ENCODE measurements at places on chromosomes 1 and 21.

GRCh38 chr1:65097076-65097475 lies 50.9 kb upstream of the AK4 start:
- no peak for DNase-seq

GRCh38 chr1:97050506-97050905 lies 328.9 kb downstream of the PTBP2 start:
- DNase-seq, result no peak

DNA sequence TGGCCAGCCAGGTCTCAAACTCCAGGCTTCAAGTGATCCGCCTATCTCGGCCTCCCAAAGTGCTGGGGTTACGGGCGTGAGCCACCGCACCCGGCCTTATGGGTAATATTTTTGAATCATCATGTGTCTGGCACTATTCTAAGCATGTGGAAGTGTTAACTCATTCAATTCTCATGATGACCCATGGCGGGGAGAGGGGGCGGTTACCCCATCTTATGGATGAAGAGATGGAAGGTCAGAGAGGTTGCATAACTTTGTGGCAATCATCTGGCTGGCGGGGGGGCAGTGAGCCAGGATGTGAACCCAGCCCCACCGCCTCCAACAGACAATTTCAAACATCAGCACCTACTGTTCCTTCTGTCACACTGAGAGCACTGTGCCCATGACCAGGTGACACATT lies 11.5 kb upstream of the TAS1R2 start:
- DNase-seq, result no peak

- no peak for DNase-seq
These were observed 10.3 kb downstream of the CHAF1B start for GRCh38 chr21:36395353-36396111.

GRCh38 chr1:55143684-55144083 lies 71.5 kb downstream of the USP24 start:
- no peak for DNase-seq

DNA sequence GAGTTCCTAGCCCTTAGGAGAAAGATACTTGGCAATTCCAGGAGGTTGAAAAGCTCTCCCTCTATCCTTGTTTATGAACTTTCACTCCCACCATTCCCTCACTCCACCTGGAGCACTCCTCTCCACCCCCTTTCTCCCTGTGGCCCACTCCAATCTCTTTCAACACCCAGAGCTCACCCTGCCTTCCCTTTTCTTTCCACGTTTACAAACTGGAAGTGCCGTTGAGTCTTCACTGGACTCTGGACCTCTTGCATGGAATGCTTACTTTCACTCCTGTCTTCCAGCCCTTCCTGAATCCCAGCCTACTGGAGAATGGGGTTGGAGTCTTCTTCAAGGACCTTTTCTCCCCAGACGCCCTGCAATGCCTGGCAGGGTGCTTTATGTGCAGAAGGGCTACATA lies 198.5 kb downstream of the RHOU start:
- no peak for DNase-seq

GRCh38 chr1:170567214-170567613 lies 35.2 kb downstream of the GORAB start:
- DNase-seq, result no peak

- DNase-seq, result no peak
These were observed 101.8 kb downstream of the NFIA start for GRCh38 chr1:61184040-61184713.

DNA sequence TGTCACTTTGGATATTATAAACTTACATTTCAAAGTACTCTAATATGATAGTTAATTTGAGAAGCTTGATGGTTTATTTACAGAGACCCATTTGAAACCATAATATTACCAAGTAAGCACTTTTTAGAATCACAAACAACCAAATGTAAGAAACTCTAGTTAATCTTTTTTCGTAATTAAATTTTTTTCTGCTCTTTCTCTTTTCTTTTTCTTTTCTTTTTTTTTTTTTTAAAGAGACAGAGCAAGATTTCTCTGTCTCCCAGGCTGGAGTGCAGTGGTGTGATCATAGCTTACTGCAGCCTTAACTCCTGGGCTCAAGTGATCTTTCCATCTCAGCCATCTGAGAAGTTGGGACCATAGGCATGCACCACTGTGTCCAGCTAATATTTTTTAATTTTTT lies 5.2 kb downstream of the RAVER2 start:
- no peak for DNase-seq

DNA sequence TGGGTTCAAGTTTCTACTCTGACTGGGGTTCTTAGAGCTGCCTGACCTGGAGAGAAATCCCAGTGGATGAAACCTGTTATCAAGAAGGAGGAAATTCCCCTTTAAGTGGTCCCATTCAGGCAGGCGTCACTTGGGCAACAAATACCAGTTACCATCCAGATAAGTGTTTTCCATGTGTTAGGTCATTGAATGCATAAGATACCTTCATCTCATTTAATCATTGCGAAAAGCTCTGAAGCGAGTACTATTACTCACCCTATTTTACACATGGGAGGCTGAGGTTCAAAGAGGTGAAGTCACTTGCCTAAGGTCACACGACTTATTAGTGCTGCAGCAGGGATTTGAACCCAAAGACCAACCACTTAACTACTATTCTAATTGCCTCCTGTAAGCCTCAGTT lies 45.5 kb upstream of the RPL11 start:
- DNase-seq, result no peak

DNA sequence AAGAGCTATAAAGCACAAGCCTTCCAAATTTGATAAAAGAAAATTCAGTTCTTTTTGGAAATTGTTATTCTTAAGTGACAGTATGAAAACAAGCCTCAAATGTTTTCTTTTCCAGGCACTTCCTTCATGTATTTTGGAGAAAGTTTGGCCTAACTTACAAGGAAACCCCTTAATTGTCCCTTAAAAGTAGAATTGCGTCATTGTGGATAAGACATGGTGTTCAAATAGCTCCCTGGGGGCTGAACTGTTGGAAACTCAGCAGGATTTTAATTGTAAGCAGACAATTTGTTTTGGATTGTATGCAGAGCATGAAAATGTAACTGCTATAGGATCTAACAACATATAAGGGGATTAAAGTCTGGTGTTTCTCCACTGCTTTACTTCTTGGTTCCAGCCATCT lies 35.4 kb upstream of the FGGY start:
- DNase-seq, result no peak

DNA sequence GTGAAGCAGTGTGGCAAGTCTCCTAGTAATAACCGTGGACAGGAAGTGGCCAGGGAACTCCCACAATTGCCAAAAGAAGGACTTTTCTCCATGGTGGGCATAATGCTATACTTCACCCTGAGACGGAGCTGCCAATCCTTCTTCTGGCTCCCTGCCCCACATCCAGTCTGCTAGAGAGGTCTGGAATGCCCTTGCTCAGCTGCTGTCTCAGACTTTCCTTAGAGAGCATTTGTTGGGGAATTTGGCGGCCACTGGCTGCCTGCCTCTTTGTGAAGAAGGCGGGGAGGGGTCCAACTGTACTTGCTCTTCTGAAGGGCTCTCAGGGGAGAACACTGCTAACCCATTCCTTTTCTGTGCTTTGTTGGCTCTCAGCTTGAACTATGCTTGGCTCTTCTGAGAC lies 123.7 kb upstream of the EDN2 start:
- DNase-seq, result no peak

DNA sequence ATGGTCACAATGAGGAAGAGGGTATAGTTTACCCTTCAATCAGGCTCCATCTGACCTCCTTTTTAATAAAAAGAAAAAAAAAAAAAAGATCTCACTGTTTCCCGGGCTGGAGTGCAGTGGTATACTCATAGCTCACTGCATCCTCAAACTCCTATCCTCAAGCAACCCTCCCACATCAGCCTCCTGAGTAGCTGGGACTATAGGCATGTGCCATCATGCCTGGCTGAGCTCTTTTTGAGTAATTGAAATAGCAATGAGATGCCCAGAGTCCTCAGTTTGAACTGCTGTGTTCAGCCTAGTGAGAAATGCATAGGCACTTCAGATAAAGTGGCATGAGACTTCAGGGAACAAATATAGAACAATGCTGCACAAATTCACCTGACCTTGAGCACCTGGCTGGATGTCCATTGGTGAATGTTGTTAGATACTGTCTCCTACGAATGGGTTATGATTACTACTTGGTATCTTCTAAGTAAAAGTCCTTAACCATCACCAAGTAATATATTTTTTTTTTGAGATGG lies 67.6 kb downstream of the NR5A2 start:
- DNase-seq, result no peak

DNA sequence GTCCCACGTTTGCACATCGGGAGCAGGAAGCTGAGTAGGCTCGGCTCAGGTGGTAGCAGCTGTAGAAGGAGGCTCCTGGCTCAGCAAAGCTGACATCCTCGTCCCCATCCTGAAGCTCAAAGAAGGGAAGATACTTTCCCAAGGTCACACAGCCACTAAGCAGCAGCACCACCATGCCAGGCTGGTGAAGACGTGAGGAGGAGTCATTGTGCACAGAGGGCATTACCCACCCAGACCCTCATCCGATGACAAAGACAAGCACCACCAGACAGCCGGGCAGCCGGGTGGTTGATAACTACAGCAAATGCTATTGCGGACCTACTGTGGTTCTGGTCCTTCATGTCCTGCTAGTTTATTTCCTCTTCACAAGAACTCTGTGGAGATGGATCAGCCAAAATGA lies 186.9 kb downstream of the MATN1 start:
- DNase-seq, result no peak

DNA sequence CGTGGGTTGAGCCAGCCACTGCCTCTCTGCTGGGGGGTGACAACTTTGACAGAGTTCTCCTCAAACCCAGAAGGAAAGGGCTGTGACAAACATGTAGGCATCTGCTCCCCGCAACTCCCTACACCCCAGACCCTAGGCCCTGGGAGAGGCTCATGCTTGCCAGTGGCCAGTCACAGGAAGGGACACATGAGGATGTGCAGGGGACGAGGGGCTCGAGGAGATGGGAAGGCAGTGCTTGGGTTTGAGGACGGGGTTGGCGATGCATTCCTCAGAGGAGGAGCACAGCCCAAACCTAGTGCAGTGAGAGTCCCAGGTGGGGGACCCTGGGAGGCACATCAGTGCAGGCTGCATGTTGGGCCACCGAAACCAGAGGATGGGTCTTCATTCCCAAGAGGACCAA lies 62.1 kb downstream of the STUM start:
- DNase-seq, result no peak

- DNase-seq, result no peak
These were observed 17.7 kb upstream of the ZSCAN20 start for GRCh38 chr1:33454646-33455282.

- DNase-seq, result no peak
These were observed 25.2 kb upstream of the TRIM45 start for GRCh38 chr1:117146575-117147340.

DNA sequence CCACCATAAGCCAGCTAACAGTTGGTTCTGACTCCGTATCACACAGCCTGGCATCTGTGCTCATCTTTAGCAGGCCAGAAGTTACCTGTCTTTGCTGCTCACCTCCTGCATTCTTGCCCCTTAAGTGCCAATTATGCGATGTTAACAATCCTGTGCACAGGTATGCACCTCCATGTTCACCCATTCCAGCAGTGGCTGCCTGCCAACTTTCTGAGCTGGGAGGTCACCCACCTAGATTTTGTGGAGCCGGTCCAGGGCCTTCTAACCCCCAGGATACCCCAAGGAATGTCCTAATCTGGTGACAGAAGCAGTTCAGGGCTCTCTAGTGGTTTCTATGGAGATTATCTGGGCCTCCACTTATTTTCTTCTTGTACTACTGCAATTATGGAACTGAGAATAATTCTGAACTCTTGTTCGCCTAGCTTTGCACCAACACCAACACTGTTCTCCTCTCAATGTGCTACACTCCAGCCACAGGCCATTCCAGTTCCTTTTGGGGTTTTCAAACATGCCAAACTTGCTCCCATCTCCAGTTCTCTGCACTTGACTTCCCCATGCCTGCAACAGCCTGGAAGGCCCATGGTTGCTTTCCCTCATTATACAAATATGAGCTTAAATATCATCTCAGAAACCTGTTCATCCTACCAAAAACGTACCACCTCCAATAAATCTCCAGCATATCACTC lies 9.0 kb downstream of the BCAR3 start:
- no peak for DNase-seq

GRCh38 chr1:63368131-63368530 lies 704 bp downstream of the ALG6 start:
- no peak for DNase-seq

DNA sequence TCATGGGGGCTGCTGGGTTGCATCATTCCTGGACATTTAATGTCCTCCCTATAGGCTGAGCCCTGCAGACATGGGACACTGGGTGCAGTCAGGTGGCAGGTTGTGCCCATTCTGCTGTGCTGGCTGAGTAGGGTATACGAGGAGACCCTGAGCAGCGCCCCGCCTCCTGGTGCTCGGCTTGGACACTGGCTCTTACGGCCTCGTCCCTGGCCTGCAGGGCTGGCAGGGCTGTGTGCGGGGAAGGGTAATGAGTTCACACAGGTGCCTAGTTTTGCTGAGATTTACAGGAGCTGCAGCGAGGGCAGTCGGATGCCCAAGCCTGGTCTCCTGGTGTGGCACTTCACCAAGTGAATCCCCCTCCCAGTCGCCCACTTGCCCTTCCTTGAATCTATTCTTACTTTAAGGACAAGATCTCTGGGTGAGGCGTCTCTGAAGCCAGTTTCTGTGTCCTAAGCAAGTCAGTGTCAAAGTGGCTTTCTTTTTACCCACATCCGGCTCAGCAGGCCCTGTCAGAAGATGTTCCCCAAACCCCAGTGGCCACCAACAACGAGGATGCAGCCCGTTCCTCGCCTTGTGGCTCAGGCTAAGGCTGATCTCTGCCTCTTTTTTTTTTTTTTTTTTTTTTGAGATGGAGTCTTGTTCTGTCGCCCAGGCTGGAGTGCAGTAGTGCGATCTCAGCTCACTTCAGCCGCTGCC lies 73.2 kb downstream of the MAN1C1 start:
- DNase-seq, result no peak

GRCh38 chr1:171515299-171515698 lies 30.0 kb downstream of the PRRC2C start:
- no peak for DNase-seq

DNA sequence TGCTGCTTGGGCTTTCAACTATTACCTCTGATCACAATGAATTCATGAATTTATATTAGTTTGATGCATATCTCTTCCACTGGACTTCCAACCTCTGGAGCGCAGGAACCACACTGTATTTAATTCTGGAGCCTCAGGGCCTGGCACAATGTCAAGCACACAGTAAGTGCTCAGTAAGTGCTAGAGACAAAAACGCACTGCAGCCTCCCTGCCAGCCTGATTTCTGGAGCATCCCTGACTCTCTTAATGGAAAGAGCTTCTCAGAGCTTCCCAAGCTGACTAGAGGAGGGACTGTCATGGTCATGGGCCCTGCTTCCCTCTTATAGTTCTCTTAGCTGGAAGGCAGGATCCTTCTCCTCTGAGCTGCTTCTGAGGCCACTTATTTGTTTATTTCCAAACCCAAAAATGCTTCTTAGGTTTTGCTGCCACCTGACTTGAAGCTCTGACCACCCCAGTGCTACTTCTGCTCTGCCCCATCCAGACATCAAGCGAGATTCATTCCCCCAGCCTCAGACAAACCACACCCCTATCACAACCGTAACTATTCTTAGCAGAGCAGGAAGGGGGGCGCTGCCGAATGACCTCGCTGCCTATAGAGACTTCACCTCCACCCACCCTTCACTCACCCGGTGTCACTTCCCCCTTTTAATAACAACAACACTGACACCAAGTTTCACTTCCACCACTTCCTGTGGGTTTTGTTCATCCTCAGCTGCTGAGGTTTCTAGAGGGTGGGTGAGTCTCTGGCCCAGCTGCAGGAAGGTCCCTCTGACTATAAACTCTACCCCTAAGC lies 33.6 kb downstream of the NUAK2 start:
- DNase-seq, result peak; percentile 94

GRCh38 chr1:203202431-203203245 lies 16.1 kb upstream of the CHI3L1 start:
- DNase-seq, result no peak

GRCh38 chr1:245172026-245172425 lies 17.2 kb downstream of the KIF26B start:
- no peak for DNase-seq
